ENCODE measurements at places on chromosomes 7 and 10.

DNA sequence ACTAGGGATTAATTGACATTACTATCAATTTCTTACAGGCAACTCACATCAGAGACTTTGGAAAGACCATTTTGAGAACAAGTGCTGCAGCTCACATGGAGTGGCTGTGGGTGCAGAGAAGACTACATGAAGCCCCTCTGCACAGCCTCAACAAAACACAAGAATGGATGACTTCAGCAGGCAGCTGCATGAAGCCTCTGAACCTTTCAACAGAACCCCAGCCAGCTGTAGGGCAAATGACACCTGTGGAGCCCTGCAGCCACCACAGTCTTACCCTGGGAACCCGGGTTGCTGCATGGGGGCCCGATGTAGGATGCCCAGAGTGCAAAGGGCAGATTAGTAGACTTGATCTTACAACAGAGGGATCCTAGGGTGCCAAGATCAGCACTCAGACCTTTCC, 62.0 kb upstream of the CAMK2B start:
- no peak for DNase-seq

- DNase-seq, result no peak
Observed at GRCh38 chr7:117176206-117176605, 146.7 kb downstream of the WNT2 start.

DNA sequence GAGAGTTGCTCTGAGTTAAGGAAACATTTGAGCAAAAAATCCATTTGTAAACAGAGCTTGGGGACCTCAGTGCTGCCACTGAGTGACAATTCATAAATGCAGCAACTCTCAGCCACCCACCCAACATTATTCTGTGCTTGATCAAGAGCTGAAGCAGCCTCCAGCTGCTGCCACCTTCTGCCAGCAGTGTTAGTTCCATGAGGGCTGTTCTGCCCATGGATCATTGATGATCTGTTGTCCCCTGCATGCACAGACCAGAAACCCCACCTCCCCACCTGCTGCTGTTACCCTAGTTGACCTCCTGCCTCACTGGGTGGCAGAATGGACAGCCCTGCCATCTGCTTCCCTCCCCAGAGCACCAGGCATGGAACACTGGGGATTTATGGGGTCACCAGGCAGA, 305.4 kb downstream of the KCNMA1 start:
- DNase-seq, result no peak

GRCh38 chr10:49540056-49540797, 1.3 kb upstream of the ERCC6 start:
- no peak for DNase-seq

DNA sequence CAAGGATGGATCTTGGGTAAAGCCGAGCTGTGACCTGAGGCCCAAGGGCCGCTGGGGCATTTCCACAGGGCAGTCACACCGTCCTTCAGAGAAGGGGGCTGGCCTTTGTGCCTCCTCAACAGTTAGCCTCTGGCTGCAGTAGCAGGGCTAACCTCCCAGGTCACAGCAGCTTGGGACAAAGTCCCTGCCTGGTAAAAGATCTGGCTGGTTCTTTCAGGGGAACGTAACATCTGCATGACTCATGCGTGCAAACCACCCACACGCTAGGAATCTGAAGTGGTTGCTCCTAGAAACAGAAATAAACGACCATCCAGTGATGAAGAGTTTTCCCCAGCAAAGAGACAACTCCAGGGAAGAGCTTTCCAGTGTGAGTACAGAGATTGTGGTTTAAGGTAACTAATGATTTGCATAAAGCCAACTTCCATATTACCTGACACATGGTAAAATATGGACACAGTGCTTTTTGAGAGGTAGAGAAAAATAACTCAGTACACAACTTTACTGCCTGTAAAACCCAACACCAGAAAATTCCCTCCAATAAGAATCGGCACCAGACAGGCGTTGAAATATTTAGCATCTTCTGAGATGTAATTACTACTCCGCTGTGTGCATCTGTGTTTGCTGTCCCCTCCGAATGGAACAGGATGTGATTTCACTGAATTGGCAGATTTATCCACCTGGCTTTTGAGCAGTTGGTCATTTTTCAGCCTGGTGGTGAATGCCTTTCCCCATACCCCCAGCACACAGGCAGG, 84.9 kb upstream of the ADRB1 start:
- DNase-seq, result peak; percentile 91

DNA sequence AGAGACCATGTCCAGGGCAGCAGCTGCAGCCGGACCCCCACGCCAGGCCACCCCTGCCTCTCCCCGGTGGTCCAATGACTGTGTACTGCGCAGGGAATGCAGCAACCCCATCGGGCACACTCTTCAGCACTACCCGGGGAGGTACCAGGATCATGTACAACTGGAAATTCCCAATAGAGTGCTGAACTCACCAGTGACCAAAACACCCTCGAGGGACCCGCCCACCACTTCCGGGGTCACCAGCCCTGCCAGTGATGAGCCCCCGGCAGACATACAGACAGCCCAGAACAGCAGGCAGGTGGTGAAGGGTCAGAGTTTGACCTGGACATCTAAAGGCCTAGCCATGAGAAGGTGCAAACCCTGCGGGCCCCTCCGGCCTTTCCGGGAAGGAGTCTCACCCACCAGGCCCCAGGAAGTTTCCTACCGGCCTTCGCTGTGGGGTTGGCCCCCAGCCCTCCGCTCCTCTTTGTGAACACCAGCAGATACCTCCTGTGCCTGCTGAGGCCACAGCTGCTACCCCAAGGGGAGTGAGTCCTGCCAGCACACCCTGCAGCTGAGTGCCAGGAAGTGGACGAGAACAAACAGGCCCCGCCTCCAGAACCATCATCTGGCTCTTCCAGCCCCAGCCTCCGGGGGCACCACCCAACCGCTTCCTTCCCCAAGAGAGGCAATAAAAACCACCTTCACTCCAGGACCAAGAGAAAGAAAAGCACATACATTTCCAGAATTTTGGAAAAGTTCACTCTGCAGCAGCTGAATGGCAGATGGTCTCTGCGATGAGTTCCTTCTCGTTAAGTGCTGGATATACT, 5.0 kb upstream of the ANKRD61 start:
- DNase-seq, result no peak

DNA sequence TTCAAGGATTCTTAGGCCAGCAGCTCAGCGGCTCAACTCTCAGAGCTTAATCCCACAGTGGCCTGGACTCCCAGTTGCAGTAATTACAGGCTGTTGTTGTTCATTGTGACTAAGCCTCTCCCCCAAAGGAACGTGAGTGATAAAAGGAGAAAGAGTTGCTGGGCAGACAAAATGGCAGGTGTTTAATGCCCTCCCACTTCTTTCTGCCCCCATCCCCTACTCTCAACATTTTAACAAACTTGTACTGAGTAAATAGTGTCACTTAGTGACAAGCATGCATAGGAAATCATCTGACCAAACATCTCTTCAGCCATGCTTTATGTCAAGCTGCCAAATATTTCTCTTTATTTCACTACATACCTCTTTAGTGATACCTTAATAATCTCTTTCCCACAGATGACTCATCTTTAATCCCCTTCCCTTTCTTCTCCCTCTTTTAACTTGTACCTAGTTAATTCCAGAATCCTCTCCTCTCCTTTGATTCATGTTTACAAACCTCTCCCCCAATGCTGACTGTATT, 12.4 kb upstream of the MTERF1 start:
- peak; percentile 35 for DNase-seq

DNA sequence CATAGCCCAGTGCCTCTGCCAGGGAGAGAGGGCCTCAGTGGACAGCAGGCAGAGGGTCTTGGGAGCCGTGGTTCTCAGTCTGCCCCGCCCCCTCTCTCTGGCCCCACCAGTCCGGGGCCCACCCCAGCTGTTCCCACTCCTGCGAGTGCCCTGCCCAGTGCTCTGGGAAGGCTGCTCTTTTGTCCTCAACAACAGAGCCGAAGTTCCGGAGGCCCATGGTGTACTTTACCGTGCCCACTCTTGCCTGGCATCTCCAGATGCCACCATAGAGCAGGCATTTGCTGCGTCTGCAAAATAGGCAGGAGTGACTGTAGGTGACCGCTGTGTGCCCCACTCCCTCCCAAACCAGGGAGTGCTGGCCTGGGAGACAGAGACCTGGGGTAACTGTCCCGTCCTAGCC, 29.3 kb upstream of the PCBD1 start:
- no peak for DNase-seq

DNA sequence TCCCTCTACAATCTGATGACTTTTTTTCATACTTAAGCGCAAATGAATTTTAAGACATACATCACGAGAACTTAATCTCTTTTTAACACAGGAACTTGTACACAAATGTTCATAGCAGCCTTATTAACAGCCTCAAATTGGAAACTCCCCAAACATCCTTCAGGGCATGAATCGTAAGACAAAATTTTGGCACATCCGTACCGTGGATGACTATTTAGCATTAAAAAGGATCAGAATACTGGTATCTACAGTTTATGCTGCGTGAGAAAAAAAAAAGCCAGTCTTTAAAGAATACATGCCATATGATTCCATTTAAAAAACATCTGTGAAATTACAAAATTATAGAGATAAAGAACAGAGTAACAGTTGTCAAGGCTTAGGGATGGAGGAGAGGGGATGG, 46.8 kb downstream of the PDE1C start:
- no peak for DNase-seq

DNA sequence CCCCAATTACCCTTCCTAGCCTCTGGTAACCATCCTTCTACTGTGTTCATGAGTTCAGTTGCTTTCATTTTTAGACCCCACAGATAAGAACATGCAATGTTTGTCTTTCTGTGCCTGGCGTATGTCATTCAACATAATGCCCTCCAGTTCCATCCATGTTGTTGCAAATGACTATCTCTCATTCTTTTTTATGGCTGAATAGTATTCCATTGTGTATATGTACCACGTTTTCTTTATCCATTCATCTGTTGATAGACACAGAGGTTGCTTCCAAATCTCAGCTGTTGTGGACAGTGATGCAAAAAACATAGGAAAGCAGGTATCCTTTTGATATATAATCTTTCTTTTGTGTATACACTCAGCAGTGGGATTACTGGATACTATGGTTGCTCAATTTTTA, 51.2 kb downstream of the RAPGEF5 start:
- DNase-seq, result no peak

- DNase-seq, result no peak
Observed at GRCh38 chr10:42939685-42940366, 137.0 kb upstream of the RET start.

- DNase-seq, result no peak
Observed at GRCh38 chr7:2258661-2259365, 16.8 kb downstream of the NUDT1 start.

- DNase-seq, result no peak
Observed at GRCh38 chr10:132131581-132132420, 54.9 kb upstream of the DPYSL4 start.

- DNase-seq, result no peak
Observed at GRCh38 chr10:72704117-72704516, 12.2 kb downstream of the MCU start.

DNA sequence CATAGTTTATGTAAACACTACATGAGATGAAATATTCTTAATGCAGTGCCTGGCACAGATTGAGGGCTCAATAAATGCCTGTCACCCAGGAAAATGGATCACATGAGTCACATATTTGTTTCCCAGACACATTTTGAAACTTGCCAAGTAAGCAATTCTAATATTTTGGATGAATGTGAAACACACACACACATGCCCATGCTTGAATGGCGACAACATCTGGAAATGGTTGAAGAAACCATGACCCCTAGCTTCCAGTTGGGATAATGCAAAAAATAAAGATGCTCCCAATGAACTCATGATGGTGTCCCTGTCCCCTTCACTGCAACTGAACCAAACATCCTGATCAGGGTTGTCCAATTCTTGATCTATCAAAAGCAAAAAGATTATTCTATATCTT, 797.3 kb downstream of the XPNPEP1 start:
- DNase-seq, result no peak

GRCh38 chr7:148256433-148256832, 334.1 kb upstream of the C7orf33 start:
- no peak for DNase-seq

DNA sequence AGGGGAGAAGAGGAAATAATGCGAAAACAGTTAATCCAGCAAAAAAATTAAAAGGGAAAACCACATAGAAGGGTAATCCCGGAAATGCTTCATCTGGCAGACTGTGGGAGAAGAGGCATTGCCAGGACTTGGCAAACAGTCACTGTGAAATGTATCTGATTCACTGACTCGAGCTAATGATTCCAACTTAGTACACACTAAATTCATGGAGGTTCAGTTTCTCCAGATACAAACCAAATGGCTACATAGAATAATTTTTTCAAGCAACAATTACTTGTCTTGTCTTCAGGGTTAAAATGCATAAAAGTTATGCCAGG, 36.4 kb downstream of the GDI2 start:
- peak; percentile 64 for DNase-seq

DNA sequence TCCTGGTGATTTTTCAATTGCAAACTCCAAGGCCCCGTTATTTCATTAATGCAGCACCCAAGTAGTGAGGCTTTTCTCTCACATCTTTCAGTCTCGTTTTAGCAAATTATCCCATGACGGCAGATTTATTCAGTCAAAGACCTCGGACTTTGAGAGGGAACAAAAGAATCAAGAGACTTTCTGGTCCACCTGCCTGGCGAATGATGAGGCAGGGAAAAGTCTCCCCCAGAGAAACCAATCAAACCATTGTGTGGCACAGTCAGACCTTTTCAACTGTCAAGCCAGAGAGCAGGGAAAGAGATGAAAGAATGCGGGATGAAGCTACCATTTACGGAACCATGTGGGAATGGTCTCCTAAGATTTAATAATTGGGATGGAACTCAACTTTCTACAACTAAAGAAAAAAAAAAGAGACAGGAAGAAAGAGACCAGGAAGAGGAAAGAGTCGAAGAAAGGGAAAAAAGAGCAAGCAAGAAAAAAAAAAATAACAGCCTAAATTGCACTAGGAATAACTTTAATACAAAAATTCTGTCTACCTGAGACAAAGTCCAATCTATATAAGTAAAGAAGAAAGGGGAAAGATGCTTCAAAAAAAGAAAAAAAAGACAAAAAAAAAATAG, 22.8 kb downstream of the GLI3 start:
- DNase-seq, result no peak

GRCh38 chr7:4225881-4226523, 456.1 kb upstream of the FOXK1 start:
- no peak for DNase-seq

DNA sequence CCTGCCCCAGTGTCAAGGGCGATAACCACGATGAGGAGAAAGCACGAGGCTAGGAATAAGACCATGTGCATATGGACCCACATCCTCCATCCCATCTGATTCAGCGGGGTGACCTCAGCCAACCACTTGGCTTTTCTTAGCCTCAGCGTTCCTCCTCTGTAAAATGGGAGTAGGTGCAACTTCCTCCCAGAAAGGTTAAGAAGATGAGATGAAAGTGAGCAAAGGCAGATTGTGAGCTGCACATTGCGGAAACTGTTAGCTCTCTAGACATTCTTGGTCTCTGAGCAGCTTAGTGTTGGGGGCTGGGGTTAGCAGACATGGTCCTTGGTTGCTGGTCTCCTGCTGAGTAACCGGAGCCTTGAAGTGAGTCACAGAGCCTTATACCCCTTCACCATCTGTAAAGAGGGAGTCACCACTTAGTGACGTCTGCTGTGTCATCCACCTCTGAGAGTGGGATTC, 497.3 kb upstream of the GALNT17 start:
- no peak for DNase-seq

DNA sequence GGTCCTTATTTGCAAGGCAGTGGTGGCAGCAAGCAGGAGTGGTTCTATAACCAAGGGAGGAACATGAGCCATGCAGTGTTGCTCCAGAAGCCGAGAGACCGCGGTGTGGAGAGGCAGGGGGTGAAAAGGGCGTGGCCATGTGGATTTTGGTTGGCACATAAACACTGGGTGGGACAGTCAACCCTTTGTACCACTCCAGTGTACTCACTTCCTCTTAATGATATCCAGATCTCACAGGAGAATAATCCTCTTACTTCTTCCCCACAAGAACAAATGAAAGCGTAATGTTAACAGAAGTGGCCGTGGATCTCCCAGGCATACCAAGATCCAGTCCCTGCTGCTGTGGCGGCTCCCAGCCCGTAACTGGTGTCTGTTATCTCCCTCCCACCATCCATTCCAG, 42.4 kb downstream of the XRCC2 start:
- no peak for DNase-seq
